ENCODE measurements at places on chromosomes 13 and 19. TPM values are rescaled to one million over a fixed set of nuclear protein-coding genes. Genes with fewer than 3 reads are reported as not detected.
A peak's percentile ranks its signal among the peaks of the same experiment; 100 is the strongest.

- no peak for DNase-seq
These were observed 83.3 kb upstream of the ZNF536 start for GRCh38 chr19:30288911-30289310.

- no peak for DNase-seq
These were observed 19.3 kb downstream of the COL4A2 start for GRCh38 chr13:110326263-110326904.

GRCh38 chr13:89052699-89053098, 1381.5 kb downstream of the SLITRK5 start:
- no peak for DNase-seq

DNA sequence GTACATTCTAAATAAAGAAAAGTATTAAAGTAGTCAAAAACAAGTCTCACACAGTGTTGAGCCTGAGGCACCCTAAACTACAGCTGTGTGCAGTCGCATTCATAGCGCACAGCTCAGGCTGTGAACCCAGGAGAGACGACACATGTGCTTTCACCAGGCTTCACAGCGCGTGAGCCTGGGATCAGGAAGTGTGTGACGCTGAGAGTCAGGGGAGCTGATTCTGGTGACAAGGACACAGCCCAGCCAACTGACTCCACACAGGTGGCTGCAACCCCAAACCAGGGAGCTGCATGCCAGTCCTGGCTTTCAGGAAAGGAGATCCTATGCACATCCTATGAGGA, 41.6 kb downstream of the COL4A1 start:
- no peak for DNase-seq

DNA sequence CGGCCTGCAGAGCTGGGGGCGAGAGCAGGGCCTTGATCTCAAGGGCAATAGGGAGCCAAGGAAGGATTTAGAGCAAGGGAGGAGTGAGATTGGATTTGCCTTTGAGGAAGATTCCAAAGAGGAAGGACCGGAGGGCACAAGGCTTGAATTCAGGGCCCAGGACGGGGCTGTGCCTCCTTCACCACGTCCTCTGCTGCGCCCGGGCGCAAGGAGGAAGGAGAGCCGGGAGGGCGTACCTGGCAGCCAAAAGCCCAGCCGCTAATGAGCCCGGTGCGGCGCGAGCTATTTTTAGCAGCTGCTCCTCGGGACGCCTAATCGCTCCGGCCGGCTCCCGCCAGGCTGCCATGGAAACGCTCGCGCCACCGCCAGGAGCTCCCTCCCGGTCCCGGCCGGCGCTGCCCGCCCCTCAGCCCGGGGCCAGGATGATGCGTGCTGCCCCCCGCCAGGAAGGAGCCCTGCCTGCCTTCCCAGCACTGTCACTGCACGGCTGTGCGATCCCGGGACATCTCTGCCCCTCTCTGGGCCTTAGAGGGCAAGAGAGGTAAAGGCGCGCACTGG, 31.3 kb downstream of the TINCR start:
- peak; percentile 78 for DNase-seq

- DNase-seq = no peak
These were observed 8.9 kb upstream of the AMER2 start for GRCh38 chr13:25180775-25181537.

GRCh38 chr19:1153891-1154730, 20.0 kb downstream of the SBNO2 start:
- DNase-seq = no peak

GRCh38 chr19:33997690-33998089, 174.6 kb upstream of the LSM14A start:
- DNase-seq = no peak

GRCh38 chr13:77800219-77800618, 102.7 kb downstream of the SLAIN1 start:
- DNase-seq = no peak

GRCh38 chr13:110347535-110348308, 40.6 kb downstream of the COL4A2 start:
- DNase-seq = peak; percentile 56

GRCh38 chr19:40740747-40741146, 9.5 kb downstream of the ACTMAP start:
- DNase-seq = peak; percentile 56

GRCh38 chr13:113941571-113942191, 32.2 kb downstream of the C13orf46 start:
- DNase-seq = no peak

Gene CGB8
- not detected for total RNA-seq

Gene SERP2
- total RNA-seq = 12.9 TPM

Gene GSX1
- total RNA-seq = not detected

Gene SIGLEC8
- 0.09 TPM for total RNA-seq
